ENCODE measurements at places on chromosomes 11 and 22.

- DNase-seq: no peak
Observed at GRCh38 chr22:21682385-21683175, 16.8 kb downstream of the PPIL2 start.

DNA sequence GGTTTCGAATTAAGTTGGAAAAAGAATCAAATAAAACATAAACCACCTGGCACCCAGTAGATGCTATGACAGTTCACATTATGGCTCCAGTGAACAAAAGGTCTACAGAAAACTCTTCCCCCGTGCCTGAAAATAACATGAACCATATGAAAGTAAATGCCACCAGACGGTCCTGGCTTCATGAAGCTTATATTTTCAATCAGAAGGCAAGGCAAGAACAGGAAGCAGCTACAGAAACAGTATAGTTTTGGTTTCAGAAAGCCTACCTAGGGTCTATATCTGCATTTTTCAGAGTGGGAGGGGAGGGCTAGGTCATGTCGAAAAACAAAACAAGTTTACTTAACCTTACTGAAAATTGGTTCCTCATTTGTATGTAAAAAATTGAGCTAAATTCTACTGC, 9.8 kb downstream of the RAB30 start:
- DNase-seq: no peak

GRCh38 chr22:41989246-41989645, 9.3 kb upstream of the WBP2NL start:
- no peak for DNase-seq

- no peak for DNase-seq
Observed at GRCh38 chr11:28114731-28115130, 6.5 kb downstream of the METTL15 start.

- no peak for DNase-seq
Observed at GRCh38 chr11:94665116-94665659, 98.0 kb downstream of the PIWIL4 start.

GRCh38 chr11:132858223-132858622, 674.1 kb downstream of the OPCML start:
- DNase-seq: no peak

GRCh38 chr11:134414766-134415765, 3.0 kb upstream of the B3GAT1 start:
- DNase-seq: no peak

GRCh38 chr11:42779555-42779954, 532.2 kb upstream of the API5 start:
- no peak for DNase-seq

GRCh38 chr22:49993649-49994360, 18.8 kb downstream of the IL17REL start:
- no peak for DNase-seq

- DNase-seq: no peak
Observed at GRCh38 chr22:22825213-22825593, 62.4 kb upstream of the IGLL5 start.

DNA sequence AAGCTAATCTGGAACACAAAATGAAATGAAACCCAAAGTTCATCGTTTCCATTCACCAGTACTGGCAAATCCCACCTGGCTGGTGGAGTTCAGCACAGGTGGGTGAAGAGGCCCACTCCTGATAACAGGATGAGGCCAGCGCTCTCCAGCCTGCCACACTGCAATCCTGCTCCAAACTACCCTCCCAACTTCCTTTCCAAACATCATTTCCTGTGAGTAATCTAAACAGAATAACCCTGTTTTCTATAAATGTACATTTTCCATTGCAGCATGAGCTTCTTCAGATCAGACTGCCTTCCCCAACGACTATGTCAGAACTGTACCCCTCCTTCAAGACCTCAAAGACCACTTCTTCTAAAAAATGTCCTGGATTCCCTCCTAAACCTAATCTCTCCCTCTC, 15.9 kb upstream of the NFRKB start:
- no peak for DNase-seq

GRCh38 chr11:41459465-41460401, at the start of gene LRRC4C:
TSS of gene LRRC4C (minus strand) at chr11:41459652.
- DNase-seq: no peak

DNA sequence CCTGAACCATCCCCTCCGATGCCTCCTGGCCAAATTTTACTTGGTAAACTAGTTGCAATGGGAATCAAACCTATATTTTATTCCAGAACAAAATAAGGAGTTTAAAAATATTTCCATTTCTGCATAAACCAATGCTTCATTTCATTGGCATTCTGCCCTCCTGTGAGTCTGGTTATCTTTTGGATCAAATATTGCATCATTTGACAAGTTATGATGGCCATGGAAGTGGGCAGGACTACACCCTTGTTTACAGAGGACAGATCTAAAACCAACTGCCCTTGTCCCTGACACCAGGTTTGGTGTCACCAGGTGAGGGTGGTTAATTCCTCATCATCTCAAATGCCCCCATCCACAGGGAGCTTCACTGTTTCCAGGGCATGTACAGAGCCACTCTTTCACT, 28.2 kb upstream of the E2F8 start:
- DNase-seq: no peak
